Eye (tissue), 1 donor: ENCODE measurements at places on chromosomes 6 and 20.

DNA sequence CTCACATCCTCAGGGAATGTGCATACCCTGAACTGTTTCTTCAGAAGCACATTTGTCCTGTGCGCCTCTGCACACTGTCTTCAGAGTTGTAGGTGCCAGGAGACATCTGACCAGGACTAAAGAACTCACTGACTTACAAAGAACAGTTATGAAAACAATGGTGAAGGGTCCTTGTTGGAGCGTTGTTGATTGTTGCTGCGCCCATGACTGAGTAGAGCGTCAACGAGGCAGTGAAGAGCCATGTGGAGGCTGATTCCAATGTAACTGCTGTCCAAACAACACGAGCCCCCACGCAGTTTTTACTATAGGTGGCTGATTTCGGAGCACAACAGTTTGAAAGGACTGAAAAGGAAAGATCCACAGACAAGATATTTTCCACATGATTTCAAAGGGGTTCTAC, 380.3 kb downstream of the CDH26 start:
- DNase-seq = no peak

- DNase-seq = no peak
Observed at GRCh38 chr20:6699921-6700562, 67.4 kb upstream of the BMP2 start.

DNA sequence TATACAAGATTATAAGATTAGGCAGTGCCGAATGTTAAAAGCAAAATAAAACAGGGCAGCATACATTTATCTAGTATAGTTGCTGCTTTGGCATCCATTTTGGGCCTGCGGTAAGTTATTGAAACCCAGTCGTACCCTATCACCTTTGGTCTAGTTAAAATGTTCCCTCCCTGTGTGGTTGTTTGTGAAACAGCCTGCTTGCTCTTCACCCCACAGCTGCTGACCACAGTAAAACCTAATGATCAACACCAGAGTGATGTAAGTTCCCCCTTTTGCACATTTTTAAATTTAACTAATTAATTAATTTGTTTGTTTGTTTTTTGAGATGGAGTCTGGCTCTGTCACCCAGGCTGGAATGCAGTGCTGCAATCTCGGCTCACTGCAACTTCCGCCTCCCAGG, 50.3 kb upstream of the TXNDC5 start:
- DNase-seq = no peak

GRCh38 chr20:18537651-18538050, 29.6 kb upstream of the SMIM26 start:
- no peak for DNase-seq

GRCh38 chr20:31496761-31497295, 17.4 kb upstream of the HM13 start:
- no peak for DNase-seq

- DNase-seq = no peak
Observed at GRCh38 chr6:3440911-3441310, 15.9 kb downstream of the SLC22A23 start.

DNA sequence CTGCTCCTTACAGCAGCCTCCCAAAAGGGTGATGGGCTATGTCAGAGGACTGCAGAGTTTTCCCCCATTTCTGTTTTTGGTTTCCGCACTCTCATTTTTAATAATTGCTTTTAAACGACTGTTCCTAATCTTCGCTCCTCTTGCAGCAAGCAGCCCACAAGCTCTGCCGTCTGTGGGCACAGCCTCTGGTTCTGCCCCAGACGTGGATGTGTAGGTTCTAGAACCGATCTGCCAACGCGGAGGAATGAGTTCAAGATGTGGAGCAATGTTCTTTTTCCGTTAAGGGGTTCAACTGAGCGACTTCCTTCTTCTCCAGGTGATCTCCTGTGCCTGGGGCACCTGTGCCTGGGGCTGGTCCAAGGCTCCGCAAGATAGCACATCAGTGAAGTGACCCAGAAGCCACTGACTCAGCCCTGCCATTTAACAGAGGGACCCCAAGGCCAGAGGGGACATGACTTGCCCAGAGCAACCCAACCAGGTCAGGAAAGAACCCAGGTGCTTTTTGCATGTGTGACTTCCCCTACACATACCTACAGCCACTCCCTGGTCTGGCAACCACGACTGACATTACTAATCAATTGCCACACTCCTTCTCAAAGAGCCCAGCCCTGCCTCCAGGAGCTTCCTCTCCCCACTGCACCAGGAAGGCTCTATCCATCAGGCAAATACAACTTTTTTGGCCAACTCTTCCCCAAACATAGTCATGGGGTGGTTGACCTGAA, 22.7 kb downstream of the PMEPA1 start:
- no peak for DNase-seq

GRCh38 chr6:36383606-36384005, 3.9 kb downstream of the ETV7 start:
- DNase-seq = no peak

- peak; percentile 98 for DNase-seq
Observed at GRCh38 chr6:27688014-27688586, 215.2 kb upstream of the ZNF184 start.

- no peak for DNase-seq
Observed at GRCh38 chr6:10621213-10621612, 73.2 kb downstream of the C6orf52 start.
